ENCODE measurements at places on chromosomes 1 and 21. TPM values are rescaled to one million over a fixed set of nuclear protein-coding genes. Genes with fewer than 3 reads are reported as not detected.
A peak's percentile ranks its signal among the peaks of the same experiment; 100 is the strongest.

DNA sequence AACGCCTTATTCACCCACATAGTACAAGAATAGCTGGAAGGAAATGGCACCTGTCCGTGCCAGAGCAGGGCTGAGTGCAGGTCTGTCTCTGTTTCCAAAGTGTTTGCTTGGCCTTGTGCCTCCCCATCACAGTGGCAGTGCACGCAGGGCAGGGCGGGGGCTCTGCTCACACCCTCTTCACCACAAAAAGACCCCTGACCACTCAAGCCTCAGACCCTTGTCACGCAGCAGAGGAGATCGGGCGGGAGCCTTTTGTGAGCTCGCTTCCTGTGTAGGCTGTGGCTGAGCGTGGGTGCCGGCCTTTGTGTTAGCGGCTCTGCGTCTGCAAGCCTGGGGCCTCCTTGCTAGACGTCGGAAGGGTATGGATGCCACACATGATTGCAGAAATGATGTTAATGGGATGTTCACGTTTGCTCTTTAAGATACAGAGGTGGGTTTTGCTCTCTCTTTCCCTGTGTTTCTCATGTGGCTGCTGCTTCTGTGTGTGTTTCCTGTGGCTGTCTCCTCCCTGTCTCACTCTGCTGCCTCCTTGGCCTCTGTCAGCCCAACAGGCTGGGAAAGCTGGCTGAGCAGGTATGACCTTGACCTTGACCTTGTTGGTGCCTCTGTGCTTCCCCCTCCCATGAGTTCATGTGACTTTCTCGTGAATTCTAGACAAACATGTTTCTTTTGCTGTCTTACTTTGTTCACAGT lies 45.4 kb downstream of the S100B start:
- H3K36me3 ChIP-seq = peaks cover 67% of the 10 kb centered on the region
- no peaks in the 10 kb centered on the region for H3K27me3 ChIP-seq
- no peaks in the 10 kb centered on the region for H3K4me1 ChIP-seq
- H3K4me3 ChIP-seq = no peak overlapping the region

GRCh38 chr1:58104960-58105359 lies 441.6 kb downstream of the OMA1 start:
- no peak overlapping the region for H3K4me3 ChIP-seq
- no peaks in the 10 kb centered on the region for H3K4me1 ChIP-seq
- H3K27me3 ChIP-seq = no peaks in the 10 kb centered on the region
- H3K36me3 ChIP-seq = no peaks in the 10 kb centered on the region
- no peak overlapping the region for H3K27ac ChIP-seq

DNA sequence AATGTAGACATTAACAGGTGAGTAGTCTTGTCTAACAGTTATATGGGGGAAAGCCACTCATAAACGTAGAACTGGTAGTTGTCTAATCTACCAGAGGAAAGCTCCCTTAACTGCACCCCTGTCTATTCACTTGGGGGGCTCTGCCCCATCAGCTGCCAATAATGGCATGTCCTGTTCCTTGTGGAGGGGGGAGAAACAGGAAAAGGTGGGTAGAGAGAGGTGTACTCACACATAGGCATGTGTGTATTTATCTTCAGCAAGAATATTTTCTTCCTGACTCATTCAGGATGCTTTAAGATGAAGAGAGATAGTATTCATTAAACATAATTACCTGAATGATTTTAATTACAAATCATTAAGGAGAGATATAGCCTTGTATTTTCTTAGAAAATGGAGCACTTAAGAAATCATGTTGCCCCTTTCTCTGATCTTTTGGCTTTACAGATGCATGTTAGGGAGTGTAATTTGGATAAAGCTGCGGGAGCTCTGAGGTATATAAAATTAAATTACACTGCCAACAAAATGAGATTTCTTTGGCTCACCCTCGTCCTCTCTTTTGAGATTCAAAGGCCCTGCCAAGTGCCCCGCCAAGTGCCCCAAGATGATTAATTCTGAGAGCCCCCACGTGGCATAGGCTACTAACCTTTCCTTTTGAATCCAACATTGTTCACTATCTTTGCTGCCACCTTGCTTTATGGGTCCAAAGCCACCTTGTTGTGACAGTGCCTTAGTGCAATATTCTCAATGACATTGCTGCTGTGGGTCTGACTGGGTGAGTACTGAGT lies 286.3 kb upstream of the LYPLAL1 start:
- no peak for DNase-seq
- no peak overlapping the region for H3K27ac ChIP-seq
- H3K4me1 ChIP-seq = no peaks in the 10 kb centered on the region
- no peaks in the 10 kb centered on the region for H3K36me3 ChIP-seq

DNA sequence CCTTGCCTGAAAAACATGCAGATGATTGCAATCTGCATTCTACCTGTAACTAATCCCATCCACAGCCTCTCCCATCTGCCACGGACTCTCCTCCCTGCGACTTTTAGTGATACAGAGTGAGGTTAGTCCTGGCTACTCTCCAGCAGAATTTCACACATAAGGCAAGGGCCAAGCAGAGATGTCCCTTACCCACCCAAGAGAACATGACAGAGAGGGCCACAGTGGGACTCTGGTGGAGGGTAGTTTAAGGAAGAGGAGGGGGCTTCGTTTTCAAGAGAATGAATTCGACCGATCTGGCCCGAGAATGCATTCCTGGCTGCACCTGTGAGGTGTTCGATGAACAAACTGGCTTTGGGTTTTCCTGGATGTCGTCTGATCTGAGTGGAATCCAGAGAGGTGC lies 87.5 kb upstream of the SIM2 start:
- H3K4me1 ChIP-seq = no peaks in the 10 kb centered on the region
- no peak overlapping the region for H3K27ac ChIP-seq
- DNase-seq = no peak
- no peak overlapping the region for H3K4me3 ChIP-seq
- H3K27me3 ChIP-seq = peaks cover 41% of the 10 kb centered on the region

GJA9 gene
- total RNA-seq = not detected

- peak overlapping the region; percentile 39 for H3K4me3 ChIP-seq
- peak; percentile 96 for DNase-seq
- no peak overlapping the region for H3K27ac ChIP-seq
These were observed 138.3 kb downstream of the PRDM16 start for GRCh38 chr1:3207217-3207848.

LCE6A gene
- not detected for total RNA-seq

GRCh38 chr1:19452221-19452663 lies 33.1 kb downstream of the CAPZB start:
- no peaks in the 10 kb centered on the region for H3K27me3 ChIP-seq
- peaks cover 13% of the 10 kb centered on the region for H3K36me3 ChIP-seq
- H3K4me3 ChIP-seq = peak overlapping the region; percentile 3
- H3K4me1 ChIP-seq = peaks cover 95% of the 10 kb centered on the region
- H3K27ac ChIP-seq = peak overlapping the region; percentile 97

TFF3 gene
- total RNA-seq = not detected
